ENCODE measurements at places on chromosomes 11 and 22.

GRCh38 chr22:50282361-50283155, 12.4 kb upstream of the MAPK11 start:
- no peak for DNase-seq

GRCh38 chr11:36577859-36578258, 10.1 kb downstream of the RAG1 start:
- DNase-seq, result no peak

- DNase-seq, result no peak
Observed at GRCh38 chr11:35236667-35237003, 97.7 kb downstream of the CD44 start.

- DNase-seq, result no peak
Observed at GRCh38 chr11:9820260-9820659, 156.4 kb downstream of the SWAP70 start.

- DNase-seq, result no peak
Observed at GRCh38 chr11:4093519-4094347, 866 bp upstream of the RRM1 start.

- DNase-seq, result no peak
Observed at GRCh38 chr22:30044881-30045493, 35.3 kb upstream of the HORMAD2 start.

GRCh38 chr22:44026630-44027511, 2.8 kb downstream of the PARVB start:
- no peak for DNase-seq

GRCh38 chr11:93476796-93477195, 66.4 kb downstream of the SMCO4 start:
- no peak for DNase-seq

DNA sequence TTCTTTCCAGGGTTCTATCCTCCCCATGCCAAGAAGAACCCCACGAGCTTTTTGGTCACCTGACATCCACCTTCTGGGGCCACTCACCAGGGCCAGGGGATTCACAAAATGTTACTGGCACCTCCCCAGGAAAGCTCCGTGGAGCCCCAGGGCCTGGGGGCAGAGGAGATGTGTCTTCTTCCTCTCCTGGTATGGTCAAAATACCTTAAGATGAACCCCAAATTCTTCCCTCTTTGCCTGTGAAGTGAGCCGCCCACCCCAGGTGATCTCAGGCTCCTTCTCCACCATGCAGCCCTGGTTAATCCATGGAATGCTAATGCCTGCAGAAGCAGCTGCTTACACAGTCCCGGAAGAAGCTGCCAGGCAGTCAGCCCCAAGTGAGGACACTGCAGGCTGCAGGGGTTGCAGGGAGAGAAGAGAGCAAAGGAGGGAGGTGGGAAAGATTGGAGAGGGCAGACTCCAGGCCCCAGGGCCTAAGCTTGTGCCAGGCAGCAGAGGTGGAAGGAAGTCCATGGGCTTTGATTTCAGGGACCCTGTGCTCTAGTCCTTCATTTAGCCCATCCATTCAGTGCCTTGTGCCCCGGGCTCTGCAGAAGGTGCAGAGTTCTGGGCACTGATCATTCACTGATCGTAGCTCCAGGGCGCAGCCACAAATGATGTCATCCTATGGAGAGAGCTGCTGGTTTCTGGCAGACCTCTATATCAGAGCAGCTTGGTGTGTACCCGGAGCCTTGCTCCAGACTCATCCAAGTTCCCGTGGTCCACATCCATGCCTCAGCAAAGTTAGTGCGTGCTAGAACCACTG, 127.9 kb upstream of the NECTIN1 start:
- DNase-seq, result no peak

GRCh38 chr11:65912845-65913244, 6.0 kb downstream of the C11orf68 start:
- DNase-seq, result no peak

DNA sequence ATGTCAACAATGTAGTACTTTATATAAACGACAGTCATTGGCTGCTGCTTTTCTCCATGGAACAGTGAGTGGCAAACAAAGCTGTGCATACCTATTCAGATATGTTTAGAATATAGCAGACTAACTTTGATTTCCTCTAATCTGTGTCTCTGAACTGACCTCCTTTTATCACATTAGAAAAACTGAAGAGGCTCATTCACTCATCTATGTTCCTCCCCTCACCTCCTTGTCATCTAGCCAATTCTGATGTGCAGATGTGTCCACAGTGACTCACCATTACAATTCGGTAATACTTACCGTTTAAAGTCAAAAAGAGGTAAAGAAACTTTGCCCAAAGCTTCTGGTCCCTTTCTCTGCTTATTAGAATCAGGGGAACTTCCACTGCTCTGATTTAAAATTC, 51.5 kb upstream of the RPS13 start:
- no peak for DNase-seq

- DNase-seq, result no peak
Observed at GRCh38 chr11:12812849-12813248, 138.6 kb downstream of the TEAD1 start.

DNA sequence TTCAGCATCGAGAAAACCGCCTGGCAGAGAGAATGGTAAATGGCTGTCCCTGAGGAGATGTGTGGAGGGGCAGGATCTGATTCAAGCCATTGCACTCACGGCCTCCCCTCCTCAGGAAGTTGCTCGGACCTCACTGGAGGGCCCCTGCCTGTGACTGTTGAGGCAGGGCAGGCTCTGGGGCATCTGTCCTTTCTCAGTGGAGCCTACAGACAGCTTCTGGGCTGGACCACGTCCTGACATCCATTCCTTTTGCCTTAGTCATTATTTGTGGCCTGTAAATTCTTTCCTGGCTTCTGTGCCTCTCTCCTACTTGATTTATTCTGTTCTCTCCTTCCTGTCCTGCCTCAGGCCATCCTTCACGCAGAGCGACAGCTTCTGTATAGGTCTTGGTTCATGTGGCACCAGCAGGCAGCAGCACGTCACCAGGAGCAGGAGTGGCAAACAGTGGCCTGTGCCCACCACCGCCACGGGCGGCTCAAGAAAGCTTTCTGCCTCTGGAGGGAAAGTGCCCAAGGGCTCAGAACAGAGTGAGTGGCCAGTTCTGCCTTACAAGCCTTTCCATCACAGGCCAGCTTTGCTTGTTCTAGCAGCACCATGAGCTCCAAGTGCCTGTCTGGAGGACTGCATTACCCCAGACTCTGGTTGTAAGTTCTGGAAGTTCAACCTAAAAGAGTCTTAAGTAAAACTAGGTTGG, 59.6 kb downstream of the PISD start:
- no peak for DNase-seq

GRCh38 chr11:105149477-105149876, 9.9 kb upstream of the CARD18 start:
- DNase-seq, result no peak

DNA sequence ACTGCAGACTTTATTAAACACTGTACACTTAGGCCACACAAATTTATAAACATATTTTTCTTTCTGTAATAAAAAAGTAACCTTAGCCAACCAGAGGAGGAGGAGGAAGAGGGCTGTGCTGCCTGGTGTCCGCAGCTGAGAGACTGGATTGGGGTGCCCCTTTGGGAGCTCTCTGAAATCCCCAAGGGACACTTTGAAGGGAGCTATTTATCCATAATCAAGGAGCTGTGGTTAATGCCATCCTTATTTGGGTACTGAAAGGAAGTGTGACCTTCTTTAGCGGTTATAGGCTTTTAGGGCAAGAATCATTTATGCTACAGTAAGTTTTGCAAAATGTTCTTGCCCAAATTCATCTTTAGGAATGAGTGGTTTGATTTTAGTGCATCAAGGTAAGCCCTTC, 125.8 kb downstream of the RASSF10 start:
- no peak for DNase-seq

DNA sequence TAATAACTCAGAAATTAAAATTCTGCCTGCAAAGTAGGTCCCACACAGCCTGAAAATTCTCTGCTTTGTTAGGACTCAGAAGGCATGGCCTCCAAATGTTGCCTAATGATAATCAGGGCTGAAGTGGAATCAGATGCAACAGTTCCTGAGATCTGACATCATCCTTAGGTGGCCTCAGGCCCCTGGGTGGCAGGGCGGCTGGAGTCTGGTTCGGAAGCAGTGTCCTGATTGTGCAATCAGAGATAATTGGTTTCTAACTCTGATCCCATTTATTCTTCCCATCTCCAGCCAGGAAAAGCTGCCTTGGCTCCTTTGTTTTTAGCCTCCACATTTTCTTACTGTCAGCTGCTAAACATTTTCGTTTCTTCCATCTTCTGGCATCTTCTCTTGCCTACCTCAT, 399.3 kb downstream of the OPCML start:
- DNase-seq, result no peak

DNA sequence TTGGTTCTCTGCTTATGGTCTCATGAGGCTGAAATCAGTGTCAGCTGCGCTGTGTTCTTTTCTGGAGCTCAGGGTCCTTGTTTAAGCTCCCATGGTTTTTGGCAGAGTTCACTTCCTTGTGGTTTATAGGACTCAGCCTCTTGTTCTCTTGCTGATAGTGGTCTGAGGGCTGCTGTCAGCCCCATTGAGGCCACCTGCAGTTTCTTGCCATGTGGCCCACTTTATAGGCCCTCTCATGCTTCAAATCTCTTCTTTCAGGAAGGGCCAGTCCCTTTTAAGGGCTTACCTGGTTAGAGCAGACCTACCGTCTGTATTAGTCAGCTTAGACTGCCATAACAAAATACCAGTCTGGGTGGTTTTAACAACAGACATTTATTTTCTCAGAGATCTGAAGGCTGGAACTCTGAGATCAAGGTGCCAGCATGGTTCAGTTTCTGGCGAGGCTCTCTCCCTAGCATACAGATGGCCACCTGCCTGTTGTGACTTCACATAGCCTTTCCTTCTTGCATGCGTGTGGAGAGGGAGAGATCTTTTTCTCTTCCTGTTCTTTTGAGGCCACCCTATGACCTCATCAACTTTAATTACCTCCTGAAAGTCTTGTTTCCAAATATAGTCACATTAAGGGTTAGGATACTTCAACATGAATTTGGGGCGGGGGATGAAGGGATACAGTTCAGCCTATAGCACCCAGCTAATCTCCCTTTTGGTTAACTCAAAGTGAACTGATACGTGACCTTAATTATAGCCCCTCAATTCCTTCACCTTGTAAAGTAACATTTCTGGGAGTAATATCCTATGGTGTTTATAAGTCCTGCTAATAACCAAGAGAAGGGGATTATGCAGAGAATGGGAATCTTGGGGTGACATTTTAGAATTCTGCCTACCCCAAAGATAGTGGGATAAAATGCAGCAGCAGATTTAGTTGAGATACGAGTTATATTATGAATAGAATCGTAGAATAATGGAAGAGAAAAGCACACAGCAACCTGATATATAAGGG, 131.8 kb downstream of the UVRAG start:
- DNase-seq, result no peak

DNA sequence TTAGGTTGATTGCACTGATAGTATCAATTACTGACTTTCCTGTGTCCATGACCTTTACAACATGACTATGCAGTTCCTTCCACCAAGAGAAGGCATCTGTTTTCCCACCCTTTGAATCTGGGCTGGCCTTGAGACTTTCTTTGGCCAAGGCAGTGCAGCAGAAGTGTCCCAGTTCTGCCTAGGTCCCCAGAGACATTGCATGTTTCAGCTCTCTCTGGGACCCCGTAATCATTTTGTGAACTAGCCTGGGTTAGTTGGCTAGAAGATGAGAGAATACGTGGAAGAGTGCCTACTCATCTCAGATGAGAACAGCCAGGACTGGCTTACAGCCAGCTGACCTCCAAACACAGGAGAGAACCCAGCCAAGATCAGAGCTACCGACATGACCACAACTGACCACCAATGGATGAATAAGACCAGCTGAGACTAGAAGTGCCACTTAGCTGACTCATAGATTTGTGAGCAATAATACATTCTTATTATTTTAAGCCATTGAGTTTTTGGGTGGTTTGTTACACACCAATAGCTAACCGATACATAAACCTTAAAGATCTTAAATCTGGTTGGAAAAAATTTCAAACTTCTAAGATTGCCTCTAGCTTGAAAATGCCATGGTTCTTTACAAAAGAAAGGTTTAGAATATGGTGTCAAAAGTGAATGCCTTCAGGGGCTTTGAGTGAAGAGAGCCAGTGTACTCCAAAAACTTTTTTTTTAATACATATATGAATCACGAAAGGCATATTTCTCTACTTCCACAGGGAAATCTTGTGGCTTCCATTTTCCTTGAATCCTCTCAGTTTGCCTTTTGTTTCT, 145.2 kb downstream of the FBXO7 start:
- DNase-seq, result no peak

- no peak for DNase-seq
Observed at GRCh38 chr11:70736937-70737640, 338.8 kb downstream of the CTTN start.

GRCh38 chr11:88292171-88292843, 45.2 kb downstream of the CTSC start:
- no peak for DNase-seq

DNA sequence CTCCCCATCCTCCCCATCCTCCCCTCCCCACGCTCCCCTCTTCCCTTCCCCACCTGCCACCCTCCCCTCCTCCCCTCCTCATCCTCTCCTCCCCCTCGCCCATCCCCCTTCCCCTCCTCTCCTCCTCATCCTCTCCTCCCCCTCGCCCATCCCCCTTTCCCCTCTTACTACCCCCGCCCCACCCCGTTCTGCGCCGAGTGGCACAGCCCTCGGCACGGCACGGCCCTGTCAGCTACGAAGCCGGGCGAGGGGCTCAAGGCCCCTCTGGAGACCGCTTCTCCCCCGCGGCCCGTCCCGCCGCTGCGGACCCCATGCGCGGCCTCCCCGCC, 449.9 kb downstream of the OPCML start:
- no peak for DNase-seq

DNA sequence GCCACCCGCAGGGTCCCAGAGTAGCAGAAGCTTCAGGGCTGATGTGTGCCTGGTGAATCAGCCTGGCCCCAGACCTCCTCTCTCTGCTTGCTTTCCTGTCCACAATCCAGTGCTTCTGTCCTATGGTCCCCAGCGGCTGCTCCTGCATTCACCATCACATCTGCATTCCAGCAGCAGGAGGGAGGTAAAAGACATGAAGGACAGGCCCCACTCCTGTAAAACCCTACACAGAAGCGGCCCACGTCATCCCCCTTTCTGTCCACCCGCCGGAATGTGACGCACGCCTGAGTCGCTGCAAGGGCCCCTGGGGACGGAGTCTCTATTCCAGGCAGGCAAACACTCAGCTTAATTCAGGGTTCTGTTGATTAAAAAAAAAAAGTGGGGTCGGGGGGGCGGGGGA, 58.3 kb downstream of the CDKN1C start:
- no peak for DNase-seq

GRCh38 chr11:101528541-101528940, 55.3 kb downstream of the TRPC6 start:
- DNase-seq, result no peak

GRCh38 chr11:77181799-77182541, 53.9 kb downstream of the MYO7A start:
- DNase-seq, result no peak

- no peak for DNase-seq
Observed at GRCh38 chr11:94835594-94835927, 67.4 kb downstream of the AMOTL1 start.

- DNase-seq, result no peak
Observed at GRCh38 chr11:12114193-12115033, 4.0 kb downstream of the MICAL2 start.

- no peak for DNase-seq
Observed at GRCh38 chr11:15969281-15969680, 387.1 kb downstream of the SOX6 start.

GRCh38 chr11:116482716-116483115, 290.1 kb downstream of the BUD13 start:
- DNase-seq, result no peak

GRCh38 chr11:77081976-77082836, 15.4 kb downstream of the CAPN5 start:
- DNase-seq, result no peak

All from H1 (cell line).